ENCODE measurements at places on chromosomes 4 and X. TPM values are rescaled to one million over a fixed set of nuclear protein-coding genes. Genes with fewer than 3 reads are reported as not detected.

Gene ARHGEF38
- not detected for total RNA-seq

Gene ARL9
- total RNA-seq = 0.07 TPM

Gene HTT
- 76.5 TPM for total RNA-seq

Gene RGN
- total RNA-seq = 4.7 TPM

Gene HSFX1
- total RNA-seq = 1.7 TPM

Gene GLOD5
- total RNA-seq = not detected

Gene GPRASP1
- 4.6 TPM for total RNA-seq

Gene FAM9C
- total RNA-seq = not detected

Gene SPP1
- total RNA-seq = 2.4 TPM

Gene TBX22
- not detected for total RNA-seq

Gene CSN2
- not detected for total RNA-seq

Gene TBC1D1
- 86.4 TPM for total RNA-seq

Gene PHOX2B
- total RNA-seq = not detected

Gene ASB11
- total RNA-seq = not detected

Gene HSFX4
- not detected for total RNA-seq

Gene RIBC1
- 0.78 TPM for total RNA-seq

Gene CSAG2
- total RNA-seq = not detected

Gene NLGN4X
- 0.46 TPM for total RNA-seq

Gene RHOXF2
- total RNA-seq = not detected

Gene FDCSP
- total RNA-seq = not detected

Gene PLS3
- total RNA-seq = 345 TPM
